ENCODE measurements at places on chromosomes 1 and 21.

DNA sequence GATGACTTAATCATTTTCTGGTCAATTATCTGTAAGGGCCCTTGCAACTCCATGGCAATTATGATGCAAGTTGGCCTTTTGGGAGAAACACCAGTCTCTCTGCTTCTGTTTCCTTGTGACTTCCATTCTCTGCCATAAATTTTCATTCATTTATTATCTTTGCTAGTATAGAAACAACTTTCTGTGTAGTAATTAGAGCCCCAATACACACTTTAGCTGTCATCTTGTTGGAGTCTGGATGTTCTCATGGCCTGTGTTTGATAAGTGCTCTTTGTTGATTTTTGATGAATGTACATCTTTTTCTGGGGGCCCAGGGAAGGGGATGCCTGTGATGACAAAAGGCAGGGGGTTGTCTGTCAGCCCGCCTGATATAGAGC lies 22.4 kb downstream of the PROX1 start:
- DNase-seq: no peak

DNA sequence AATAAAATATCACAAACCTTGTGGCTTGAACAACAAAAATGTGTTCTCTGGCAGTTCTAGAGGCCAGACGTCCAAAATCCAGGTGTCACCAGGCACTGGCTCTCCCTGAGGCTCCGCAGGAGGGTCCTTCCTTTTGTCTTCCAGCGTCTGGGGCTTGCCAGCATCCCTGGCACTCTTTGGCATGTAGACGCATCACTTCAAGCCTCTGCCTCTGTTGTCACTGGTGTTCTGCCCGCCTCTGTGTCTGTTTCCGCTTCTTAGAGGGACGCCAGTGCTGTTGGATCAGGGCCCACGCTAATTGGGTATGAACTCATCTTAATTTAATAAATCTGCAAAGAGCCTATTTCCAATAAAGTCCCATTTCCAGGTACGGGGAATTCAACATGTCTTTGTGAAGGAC lies 273.7 kb upstream of the C1orf174 start:
- DNase-seq: no peak

DNA sequence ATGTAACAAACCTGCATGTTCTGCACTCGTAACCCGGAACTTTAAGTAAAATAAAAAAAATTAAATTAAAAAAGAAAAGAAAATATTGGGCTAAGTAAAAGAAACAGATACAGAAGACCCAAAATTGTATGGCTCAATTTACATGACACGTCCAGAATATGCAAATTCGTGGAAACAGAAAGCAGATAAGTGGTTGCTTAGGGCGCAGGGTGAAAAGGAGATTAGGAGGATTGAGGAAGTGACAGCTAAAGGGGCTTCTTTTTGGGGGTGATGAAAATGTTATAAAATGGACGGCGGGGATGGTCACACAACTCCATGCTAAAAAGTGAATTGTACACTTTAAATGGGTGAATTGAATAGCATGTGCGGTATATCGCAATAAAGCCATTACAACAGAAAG lies 27.4 kb upstream of the ZBTB21 start:
- DNase-seq: no peak

GRCh38 chr1:173332026-173332425 lies 124.9 kb upstream of the TNFSF4 start:
- DNase-seq: no peak

DNA sequence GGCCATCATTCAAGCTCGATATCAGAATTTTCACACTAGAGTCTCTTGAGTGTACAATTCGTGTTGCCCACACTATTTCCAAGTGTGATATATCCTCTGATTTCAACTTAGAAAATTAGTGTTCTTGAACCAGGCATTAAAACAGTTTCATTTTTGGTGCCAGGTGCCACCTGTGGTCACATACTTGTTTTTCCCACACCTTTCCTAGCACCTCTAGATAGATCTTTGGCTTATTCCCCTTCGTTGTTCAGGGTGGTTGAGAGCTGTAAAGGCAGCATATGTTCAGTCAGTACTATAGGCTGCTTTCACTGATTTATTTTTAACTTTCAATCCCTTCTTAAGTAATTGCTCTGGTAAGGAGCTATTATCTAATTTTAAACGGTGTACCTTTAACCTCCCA lies 131.1 kb downstream of the NEK7 start:
- DNase-seq: no peak

DNA sequence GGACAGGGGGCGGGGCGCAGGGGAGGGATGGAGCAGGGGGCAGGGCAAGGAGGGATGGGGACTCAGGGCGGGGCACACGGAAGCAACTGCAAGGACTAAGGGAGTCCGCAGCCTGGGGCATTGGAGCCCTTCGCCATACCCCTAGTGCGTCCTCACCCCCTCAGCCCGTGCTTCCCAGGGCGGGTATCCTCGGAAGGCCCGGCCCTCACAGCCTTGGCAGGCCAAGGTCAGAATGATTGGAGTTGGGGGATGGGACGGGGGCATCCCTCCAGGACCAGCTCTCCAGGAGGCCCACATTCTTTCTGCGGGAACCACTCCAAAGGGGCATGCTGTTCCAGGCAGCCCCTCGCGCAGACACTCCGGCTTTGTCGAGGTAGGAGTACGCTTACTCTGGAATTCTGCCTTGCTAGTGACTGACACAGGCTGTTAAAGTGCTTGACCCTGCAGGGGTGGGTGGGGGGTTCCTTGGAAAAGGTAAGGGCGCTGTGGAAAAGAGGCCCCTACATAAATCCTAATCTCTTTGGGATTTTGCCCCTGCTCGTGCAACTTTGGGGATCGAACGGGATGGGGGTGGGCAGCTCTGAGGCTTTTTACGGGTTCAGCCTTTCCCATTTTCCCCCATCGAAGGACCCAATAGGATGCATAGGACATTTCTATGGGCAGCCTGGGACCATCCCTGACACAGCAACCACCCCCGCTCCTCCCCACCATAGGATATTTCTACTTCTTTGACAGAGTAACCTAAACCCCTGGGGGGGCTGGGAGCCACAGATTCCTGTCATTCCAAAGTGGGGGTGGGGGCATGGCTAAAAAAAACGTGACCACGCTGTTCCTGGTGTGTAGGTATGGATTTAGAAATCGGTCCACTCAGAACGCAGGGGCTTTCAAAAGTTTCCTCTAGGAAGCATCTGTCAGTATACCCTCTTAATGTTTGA lies 738 bp upstream of the TRIM11 start:
- DNase-seq: no peak

DNA sequence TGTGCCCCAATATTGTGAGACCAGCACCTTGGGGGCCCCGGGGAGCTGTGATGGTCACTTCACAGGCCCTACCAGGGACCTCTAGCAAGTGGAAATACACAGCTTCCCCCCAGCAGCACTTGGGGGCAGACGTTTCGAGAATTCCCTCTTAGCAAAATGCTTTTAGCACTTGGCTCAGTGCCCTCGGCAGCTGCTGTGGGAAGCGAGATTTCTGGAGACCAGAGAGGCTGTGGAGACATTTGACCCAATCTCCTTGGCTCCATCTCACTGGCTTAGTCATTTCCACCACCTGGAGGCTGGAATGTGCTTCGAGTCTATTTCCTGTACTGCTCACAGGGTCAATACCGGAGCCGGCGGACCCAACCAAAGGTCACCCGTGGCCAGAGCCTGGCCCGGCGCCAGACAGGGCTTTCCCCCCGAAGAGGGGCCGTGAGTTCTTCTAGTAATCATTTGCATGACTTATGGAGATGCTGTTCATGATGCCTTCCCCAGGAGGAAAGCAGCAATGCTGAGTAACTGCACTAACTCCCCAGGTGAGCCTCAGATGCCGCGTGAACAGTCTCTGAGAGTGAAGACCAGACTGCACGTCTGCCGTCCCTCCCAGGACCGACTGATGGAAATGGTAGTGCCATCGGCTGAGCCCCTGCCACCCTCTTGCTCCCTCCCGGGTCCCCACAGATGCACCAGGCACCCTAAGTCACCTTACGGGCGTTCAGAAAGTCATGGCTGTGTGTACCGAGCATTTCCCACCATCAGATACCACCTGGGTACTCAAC lies 4.4 kb upstream of the C2CD2 start:
- no peak for DNase-seq

- no peak for DNase-seq
Observed at GRCh38 chr1:247639381-247639981, 34.1 kb downstream of the OR2G3 start.

DNA sequence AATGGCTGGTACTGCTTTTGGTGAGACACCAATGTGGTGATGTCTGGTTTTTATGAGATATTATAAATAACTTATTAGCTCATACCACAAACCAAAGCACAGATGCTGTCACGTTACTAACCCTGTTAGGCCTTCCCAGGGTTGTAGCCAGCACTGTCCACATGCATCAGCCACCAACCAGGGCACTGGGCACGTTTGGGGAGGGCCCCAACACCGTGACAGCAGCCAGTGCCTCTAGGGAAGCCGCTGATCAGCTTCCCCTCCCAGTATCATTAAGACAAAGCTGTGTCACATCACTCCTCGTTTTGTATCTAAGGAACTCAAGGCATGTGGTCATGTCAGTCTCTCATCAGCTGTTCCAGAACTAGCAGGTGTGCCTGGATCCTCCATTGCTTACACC lies 13.9 kb downstream of the URB1 start:
- no peak for DNase-seq

DNA sequence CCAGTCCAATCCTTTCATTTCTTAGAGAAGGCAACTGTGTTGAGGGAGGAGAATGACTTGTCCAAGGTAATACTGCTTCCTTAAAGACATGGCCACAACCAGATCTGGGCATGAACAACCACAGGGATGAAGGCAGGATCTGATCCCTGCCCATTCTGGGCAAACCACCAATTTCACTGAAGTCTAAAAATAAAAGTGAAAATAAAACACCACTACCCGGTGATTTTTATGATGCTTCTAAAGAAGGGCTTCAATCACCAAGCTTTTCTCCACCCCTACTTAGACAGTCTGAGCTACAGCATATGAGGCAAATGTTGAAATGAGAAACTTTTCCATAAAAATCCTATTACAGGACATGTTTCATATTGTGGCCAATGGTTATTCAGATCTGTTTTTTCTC lies 133.0 kb downstream of the PTPN14 start:
- no peak for DNase-seq

DNA sequence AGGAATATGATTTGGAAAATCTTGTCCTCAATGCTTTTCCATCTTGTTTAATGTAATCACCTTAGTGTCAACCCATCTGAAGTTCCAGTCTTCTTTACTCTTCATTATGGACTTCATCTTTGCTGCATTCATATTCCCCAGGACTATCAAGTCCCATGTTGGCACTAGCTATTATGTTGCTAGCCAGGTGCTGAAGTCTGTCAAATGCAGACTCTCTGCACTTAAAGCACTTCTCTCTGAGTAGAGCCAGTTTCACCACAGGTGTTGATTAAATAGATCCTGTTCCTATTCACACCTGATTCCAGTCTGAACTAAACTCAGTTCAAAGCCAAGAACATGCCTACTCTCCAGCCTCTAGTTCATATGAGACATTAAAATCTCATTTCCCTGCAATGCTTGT lies 75.0 kb upstream of the PKN2 start:
- DNase-seq: no peak

GRCh38 chr21:40615505-40616376 lies 231.2 kb downstream of the DSCAM start:
- DNase-seq: no peak

- no peak for DNase-seq
Observed at GRCh38 chr1:26772687-26773086, 15.1 kb upstream of the PIGV start.
